ENCODE measurements at places on chromosomes 3 and 15.

DNA sequence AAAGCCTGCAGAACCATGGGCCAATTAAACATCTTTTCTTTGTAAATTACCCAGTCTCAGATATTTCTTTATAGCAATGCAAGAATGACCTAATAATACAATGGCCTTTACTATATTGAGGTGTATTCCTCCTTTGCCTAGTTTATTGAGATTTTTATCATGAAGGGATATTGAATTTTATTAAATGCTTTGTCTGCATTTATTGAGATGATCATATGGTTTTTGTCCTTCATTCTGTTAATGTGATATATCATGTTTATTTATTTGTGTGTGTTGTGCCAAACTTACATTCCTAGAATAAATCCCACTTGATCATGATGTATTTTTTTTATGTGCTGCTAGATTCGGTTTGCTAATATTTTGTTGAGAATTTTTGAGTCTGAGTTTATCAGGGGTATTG is 36.2 kb downstream of the TOPAZ1 start:
- no peak for DNase-seq

DNA sequence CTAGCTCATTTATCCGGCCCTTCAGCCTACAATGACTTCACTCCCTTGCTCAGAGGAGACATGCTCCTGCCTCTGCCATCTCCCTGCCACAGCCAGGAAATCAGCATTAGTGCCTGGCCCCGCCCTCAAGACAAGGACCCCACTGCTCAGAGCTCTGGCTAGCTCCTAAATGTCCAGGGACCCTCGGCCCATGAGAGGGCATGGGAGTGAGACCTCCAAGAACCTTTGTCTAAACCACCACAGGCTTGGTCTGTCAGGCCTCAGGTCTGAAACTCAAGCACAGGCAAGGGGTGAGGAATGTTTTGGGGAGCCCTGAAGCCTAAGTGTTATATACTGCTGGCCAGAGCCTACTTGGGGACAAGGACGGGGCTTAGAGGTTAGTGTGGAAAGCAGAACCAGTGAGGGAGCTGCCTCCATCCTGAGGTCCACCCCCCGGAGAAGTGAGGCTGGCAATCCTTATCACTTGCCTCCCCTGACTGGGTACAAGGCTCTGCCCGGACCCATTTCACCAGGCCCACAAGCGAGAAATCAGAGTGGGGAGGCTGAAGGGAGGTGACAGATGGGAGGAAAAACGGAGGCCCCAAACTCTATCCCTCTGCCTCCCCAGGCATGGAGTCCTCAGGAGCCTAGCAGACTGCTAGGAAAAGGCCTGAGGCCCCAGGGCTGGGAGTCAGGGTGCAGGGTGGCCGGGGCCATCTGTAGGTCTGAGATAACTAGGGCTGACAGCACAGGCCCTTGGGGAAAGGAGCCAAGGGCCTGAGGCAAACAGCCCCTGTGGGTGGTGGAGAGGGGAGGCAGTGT is 18.8 kb downstream of the SHF start:
- DNase-seq, result no peak

GRCh38 chr3:195001961-195002861 is 268.7 kb downstream of the XXYLT1 start:
- no peak for DNase-seq

DNA sequence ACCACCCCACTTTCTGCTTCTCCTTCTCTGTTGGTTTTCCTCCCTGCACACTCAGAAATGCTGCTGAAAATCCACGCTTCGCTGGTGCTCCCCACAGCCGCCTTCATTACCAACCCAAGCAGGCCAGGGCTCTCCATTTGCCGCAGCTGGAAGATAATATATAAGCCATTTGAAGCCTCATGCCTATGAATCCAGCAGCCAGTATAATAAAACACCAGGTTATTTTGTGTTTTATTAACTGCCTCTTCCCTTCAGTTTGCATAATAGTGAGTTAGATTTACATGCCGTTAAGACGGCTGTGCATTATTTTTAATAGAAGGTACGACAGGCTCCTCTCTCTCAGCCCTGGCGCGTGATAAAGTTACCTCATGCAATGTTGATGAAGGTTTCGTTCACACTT is 86.6 kb downstream of the TOP2B start:
- DNase-seq, result no peak

- DNase-seq, result no peak
Measured at GRCh38 chr15:92885224-92886041, 14.7 kb upstream of the CHD2 start.

DNA sequence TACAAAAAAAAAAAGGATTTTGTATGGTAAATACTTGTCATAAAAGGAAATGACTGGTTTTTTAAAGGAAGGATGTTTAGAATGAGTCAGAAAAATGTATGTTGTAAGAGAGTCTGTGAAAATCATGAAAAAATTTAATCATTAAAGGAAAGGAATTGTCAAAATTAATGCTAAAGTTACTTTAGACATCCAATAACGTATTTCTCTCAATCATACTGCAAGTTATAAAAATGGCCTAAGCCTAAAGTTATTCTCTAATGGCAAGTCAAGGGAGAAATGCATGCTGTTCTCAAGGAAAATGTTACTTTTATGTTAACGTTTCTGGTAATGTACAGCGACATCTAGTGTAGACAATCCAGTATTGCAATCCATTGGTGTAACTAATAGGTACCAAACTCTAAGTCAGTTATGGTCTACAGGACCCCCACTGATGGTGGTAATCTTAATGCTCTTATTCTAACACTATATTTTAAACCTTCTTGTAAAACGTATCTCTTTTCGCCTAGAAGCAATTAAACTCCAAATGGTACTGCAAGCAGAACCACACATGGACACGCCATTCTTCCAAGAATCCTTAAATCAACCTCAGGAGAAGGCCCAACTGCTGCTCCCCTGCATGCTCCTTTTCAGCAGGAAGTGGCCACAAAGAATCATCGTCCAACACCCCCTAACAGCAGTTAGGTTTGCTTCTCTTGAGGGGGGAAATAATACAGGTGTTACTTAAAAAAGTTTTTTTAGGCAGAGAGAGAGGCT is 35.2 kb downstream of the NCEH1 start:
- DNase-seq, result no peak

DNA sequence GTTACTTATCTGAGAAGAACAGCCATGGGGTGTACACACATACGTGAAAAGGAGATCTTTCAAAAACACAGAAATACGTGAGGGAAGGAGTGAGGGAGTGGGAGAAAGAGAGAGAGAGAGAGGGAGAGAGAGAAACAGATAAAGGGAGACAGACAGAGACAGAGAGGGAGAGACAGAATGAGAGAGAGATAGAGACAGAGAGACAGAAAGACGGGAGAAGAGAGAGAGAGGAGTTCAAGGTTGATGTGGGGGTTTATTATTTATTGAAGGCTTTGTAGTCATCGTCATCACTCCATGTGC is 64.0 kb downstream of the CHST2 start:
- no peak for DNase-seq

DNA sequence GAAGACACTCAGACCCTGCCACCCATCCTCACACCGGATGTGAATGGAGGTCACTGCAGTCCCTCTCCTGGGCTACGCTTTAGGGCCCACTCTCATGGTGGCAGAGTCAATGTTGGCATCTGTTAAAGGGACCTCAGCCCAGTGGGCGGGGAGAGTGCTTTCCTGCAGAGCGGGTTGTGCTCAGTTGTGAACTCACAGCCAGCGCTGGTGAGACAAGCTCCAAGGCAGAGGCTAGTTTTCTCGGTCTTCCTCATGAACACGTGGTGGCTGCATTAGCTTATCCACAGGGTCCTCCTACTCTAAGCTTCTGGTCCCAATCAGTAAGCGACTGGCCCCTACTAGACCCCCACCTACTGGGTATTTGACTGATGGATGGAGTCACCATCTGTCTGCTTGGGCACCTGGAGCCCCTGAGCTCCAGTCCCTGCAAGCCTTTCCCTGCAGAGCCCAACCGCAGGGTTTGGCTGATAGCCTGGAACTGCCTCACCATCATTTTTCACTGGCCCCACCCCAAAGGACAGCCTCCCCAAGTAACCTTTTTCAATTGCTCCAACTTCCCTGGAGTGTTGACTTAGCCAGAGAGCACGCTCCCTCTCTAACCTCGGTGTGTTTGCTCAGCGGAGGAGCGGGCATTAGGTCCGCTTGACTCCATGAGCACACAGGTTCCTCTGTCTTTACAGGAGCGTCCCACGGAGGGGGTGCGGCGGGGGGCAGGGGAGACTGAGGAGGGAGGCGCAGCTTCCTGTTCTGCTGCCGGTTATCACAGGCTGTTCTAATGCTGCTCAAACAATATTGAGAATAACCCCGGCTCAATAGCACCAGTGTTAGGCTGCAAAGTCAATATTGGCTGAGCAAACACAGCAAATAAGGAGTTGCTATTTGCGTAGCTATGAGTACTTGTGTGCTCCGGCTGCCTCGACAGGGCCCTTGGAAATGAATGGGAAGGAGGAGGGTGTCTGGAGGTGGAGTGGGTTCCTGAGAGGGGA is 141.7 kb downstream of the RPLP1 start:
- DNase-seq, result peak; percentile 73

- peak; percentile 45 for DNase-seq
Measured at GRCh38 chr3:65935724-65936123, 103.0 kb downstream of the MAGI1 start.

- DNase-seq, result no peak
Measured at GRCh38 chr15:47326410-47327333, 390.6 kb upstream of the SEMA6D start.

GRCh38 chr3:151146731-151147091 is 56.3 kb downstream of the GPR171 start:
- DNase-seq, result no peak

GRCh38 chr3:33417066-33417673 is 23.0 kb downstream of the UBP1 start:
- DNase-seq, result no peak

DNA sequence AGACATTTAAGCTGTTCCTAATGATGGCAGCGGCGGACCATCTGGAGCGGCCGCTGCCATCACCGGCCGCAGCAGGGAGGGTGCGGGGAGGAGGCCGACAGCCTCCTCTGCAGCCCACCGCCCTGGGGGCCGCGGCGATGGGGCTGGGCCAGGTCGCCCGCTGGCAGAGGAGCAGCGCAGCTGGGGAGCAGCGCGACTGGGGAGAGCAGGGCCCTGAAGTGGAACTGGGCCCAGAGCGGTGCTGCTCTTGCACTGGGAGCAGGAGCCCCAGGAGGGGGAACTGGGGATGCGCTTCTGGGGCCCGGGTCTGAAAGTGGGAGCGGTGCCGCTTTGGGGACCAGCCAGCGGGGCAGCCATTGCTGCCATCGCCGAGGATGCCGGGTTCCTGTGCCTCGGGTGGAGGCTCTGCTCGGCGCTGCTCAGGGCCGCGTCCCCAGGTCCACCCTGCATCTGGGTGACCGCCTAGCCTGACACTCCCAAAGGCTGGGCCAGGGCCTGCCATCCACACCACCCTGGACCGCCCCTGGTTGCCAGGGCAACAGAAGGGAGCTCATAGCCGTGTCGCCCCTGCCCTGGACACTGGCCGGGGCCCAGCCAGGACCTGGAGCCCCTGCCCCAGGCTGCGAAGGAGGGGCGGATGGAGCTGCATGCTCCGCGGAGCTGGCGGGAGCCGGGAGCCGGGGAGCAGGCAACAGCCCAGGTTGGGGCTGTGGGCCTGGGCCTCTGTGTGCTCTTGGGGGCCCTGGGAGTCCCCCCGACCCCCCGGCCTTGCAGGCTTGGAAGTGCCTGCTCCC is 15.5 kb upstream of the PLA2G4E start:
- no peak for DNase-seq

GRCh38 chr3:100966049-100966491 is 27.2 kb downstream of the ABI3BP start:
- DNase-seq, result no peak

DNA sequence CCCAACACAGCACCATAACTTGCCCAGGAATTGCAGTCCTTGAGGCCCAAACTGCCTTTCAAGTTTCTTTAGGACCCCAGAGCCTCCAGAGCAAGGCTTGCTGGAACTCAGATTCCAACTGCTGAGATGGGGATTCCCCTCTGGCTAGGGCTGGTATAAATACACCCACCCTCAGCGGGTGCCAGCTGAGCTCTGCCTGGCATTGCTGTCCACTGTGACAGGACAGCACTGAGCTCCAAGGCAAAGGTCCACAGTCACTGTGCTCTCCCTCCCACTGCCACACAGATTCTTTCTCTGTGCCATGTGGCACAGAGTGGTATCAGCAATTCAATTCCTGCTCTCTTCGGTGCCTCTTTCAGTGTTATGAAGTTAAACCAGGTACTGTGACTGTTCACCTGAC is 304.2 kb upstream of the LMCD1 start:
- DNase-seq, result no peak

- peak; percentile 50 for DNase-seq
Measured at GRCh38 chr15:100338971-100339444, 2.8 kb downstream of the ADAMTS17 start.

GRCh38 chr3:197711973-197712707 is 24.6 kb downstream of the RUBCN start:
- DNase-seq, result peak; percentile 91

DNA sequence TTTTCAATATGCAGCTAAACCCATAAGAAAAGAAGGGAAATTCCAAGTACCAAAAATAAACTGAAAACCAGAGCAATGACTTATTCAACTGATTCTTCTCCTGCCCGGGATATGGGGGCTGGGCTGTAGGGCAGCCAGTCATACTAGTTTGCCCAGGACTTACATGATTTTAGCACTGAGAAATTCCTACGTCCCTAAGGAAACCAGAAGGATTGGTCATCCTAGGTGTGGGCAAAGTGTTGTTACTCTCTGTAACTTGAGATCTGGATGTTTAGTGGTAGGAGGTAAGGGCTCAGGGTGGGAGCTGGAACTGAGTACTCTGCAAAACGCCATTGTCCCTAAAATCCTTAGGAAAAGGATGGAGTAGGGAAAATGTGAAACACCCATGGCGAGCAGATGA is 1.2 kb upstream of the DAZL start:
- no peak for DNase-seq

- no peak for DNase-seq
Measured at GRCh38 chr3:4310971-4311370, 7.8 kb downstream of the SETMAR start.

DNA sequence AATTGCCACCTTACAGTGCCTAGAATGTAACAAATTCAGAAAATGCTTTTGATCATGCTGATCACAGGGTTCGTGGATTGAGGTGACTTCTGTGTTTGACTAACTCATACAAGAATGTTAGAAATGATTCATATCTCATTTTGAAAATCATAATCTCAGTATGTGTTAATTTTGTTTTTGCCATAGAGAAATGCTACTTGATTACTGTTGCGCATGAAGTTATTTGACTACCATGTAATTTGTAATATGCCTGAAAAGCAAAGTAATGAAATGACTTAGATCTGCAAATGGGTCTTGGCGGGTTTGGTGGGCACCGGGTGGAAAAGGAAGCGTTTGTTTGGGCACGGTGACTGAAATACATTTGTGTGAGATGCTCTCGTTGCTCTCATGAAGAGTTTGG is 173.6 kb upstream of the BHLHE40 start:
- no peak for DNase-seq

DNA sequence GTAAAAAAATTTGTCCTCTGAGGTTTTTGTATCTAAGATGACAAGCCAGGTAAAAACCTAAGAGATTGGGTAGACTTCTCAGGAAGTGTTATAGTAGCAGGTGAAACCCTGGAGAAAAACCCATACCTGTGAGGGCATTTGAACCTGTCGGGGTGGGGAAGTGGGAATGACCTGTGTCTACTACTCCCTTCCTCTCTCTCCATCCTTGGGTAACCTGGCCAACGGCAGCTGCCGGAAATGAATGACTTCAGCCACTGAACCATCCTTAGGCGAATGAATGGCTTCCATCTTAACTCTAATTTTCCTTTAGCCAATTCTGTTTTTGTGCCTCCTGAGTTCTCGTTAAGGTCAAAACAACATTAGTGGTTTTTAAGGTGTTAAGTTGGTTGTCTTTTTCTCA is 16.8 kb downstream of the GPR15 start:
- no peak for DNase-seq

GRCh38 chr15:90529371-90530249 is at the start of gene CRTC3:
TSS of gene CRTC3 (plus strand) at chr15:90529923. CDS start at chr15:90530072, 149 bp downstream.
- DNase-seq, result no peak

GRCh38 chr3:141529717-141530414 is 43.0 kb downstream of the RASA2 start:
- no peak for DNase-seq
